ENCODE measurements at places on chromosomes 4 and X. TPM values are rescaled to one million over a fixed set of nuclear protein-coding genes. Genes with fewer than 3 reads are reported as not detected.

- no peak overlapping the region for H3K4me3 ChIP-seq
- DNase-seq = no peak
- no peaks in the 10 kb centered on the region for H3K4me1 ChIP-seq
- H3K27ac ChIP-seq = no peak overlapping the region
- H3K27me3 ChIP-seq = no peaks in the 10 kb centered on the region
Observed at GRCh38 chrX:40237731-40238178, 140.0 kb upstream of the BCOR start.

The ZFP42 gene
- not detected for total RNA-seq

DNA sequence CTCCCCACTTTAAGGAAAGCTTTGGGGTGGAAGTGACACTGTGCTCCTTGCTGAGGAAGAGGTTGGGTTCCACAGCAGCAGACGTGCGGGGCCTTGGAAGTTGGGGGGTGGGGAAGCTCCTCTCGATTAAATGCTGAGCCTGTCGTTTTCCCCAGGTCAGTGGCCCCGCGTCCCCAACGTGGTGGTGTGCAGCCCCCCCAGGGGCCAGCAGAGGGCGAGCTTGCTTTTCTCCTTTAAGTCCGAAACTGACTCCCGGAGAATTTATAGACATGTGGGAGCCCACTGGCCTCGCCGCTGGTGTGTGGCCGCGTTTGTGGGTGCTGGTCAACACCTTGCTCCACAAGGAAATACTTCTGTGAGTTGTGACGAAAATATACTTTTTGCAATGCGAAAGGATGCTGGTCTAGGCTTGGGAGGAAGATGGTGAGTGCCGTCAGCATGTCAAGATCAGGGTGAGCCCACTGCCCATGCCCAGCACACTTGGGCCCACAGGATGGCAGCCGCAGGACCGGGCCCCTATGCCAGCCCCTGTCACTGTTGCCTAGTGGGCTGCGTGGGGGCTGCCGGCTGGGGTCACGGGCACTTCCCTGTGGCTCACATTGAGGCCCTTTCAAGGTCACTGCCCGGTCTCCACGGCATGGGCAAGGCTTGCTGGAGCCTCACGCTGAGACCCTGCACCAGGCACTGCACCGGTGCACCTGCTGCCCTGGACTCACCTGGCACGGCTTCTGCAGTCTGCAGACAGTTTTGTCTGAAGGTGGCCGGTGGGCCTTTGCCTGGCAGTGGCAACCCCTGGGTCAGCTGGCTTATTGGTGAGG lies 9.4 kb downstream of the UVSSA start:
- peaks cover 18% of the 10 kb centered on the region for H3K36me3 ChIP-seq
- no peaks in the 10 kb centered on the region for H3K27me3 ChIP-seq
- H3K4me1 ChIP-seq = peaks cover 20% of the 10 kb centered on the region
- no peak overlapping the region for H3K4me3 ChIP-seq
- no peak overlapping the region for H3K27ac ChIP-seq

GRCh38 chr4:65007841-65008439 lies 598.7 kb upstream of the TECRL start:
- no peak overlapping the region for H3K4me3 ChIP-seq
- H3K27ac ChIP-seq = no peak overlapping the region
- no peaks in the 10 kb centered on the region for H3K27me3 ChIP-seq

DNA sequence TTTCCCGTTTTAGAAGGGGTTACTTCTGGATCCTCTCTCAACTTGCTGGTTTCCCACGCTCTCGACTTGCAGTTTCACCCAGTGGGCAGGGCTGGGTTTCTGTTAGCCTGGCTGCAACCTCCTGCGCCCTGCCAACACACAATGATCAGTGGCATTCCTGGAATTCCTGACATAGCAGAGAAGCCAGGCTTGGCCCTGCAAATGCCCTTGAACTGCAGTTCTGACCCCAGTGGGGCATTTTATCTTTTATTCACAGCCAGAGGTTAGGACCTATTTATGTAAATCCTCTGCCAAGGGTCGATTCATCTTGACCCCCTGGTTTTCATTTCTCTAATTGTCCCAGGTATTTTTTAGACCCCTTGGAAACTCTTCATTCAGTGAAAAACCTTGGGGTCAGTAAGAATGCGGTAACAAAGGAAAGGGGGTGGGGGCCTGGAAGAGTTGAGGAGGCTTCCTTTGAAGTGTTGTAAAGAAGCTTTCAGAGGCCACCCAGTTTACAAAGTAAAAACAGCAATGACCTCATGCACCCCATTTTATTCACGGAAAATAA lies 217.6 kb downstream of the ZNF674 start:
- H3K4me3 ChIP-seq = no peak overlapping the region
- H3K4me1 ChIP-seq = peaks cover 8% of the 10 kb centered on the region
- no peaks in the 10 kb centered on the region for H3K36me3 ChIP-seq
- H3K27me3 ChIP-seq = no peaks in the 10 kb centered on the region

The CLDN22 gene
- total RNA-seq = not detected

DNA sequence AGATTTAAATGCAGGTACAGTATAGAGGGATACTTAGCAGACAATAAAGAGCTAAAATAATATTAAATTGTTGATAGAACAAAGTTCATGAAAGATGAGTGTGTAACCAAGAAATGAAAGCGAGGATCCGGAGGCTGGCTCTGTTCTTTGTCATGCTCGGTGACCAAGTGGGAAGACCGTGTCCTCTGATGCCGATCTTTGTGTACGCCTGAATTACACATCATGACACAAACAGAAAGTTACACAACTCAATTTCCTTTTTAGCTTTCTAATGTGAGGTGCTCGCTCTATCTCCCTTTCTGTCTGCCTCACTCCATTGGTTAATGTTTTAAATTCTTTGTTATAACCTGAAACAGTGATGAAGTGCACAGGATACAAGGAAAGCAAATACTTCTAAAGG lies 114.8 kb upstream of the NEIL3 start:
- no peak for DNase-seq
- no peak overlapping the region for H3K27ac ChIP-seq

The NOX1 gene
- not detected for total RNA-seq

DNA sequence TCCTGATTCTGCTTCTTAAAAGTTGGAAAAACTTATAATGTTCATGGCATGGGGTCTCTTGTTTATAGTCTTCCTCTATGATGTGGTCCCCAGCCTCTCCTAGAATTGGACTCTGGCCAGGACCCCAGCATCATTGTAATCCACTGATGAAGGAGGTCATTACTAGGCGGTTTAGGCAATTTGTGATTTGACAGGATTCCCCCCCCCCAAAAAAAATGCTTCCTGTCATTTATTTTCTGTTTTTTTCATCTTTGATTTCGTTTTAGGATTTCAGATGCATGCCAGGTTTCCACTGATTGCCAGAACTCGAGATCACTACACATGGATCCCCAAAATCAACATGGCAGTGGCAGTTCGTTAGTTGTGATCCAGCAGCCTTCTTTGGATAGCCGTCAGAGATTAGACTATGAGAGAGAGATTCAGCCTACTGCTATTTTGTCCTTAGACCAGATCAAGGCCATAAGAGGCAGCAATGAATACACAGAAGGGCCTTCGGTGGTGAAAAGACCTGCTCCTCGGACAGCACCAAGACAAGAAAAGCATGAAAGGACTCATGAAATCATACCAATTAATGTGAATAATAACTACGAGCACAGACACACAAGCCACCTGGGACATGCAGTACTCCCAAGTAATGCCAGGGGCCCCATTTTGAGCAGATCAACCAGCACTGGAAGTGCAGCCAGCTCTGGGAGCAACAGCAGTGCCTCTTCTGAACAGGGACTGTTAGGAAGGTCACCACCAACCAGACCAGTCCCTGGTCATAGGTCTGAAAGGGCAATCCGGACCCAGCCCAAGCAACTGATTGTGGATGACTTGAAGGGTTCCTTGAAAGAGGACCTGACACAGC lies 4.9 kb downstream of the SPRY1 start:
- no peak for DNase-seq
- peaks cover 19% of the 10 kb centered on the region for H3K36me3 ChIP-seq
- peak overlapping the region; percentile 88 for H3K4me3 ChIP-seq
- H3K27me3 ChIP-seq = no peaks in the 10 kb centered on the region

- H3K27ac ChIP-seq = no peak overlapping the region
- H3K36me3 ChIP-seq = no peaks in the 10 kb centered on the region
- peaks cover 10% of the 10 kb centered on the region for H3K4me1 ChIP-seq
- no peak for DNase-seq
Observed at GRCh38 chrX:74540635-74541249, 73.7 kb downstream of the RLIM start.

- H3K4me3 ChIP-seq = no peak overlapping the region
- peaks cover 7% of the 10 kb centered on the region for H3K4me1 ChIP-seq
- no peak overlapping the region for H3K27ac ChIP-seq
- no peak for DNase-seq
- no peaks in the 10 kb centered on the region for H3K36me3 ChIP-seq
Observed at GRCh38 chrX:20545538-20545937, 278.8 kb upstream of the RPS6KA3 start.

- no peak overlapping the region for H3K4me3 ChIP-seq
- no peak for DNase-seq
- H3K27ac ChIP-seq = no peak overlapping the region
- no peaks in the 10 kb centered on the region for H3K27me3 ChIP-seq
Observed at GRCh38 chr4:174581901-174582300, 59.6 kb upstream of the HPGD start.

The TMSB15A gene
- not detected for total RNA-seq

DNA sequence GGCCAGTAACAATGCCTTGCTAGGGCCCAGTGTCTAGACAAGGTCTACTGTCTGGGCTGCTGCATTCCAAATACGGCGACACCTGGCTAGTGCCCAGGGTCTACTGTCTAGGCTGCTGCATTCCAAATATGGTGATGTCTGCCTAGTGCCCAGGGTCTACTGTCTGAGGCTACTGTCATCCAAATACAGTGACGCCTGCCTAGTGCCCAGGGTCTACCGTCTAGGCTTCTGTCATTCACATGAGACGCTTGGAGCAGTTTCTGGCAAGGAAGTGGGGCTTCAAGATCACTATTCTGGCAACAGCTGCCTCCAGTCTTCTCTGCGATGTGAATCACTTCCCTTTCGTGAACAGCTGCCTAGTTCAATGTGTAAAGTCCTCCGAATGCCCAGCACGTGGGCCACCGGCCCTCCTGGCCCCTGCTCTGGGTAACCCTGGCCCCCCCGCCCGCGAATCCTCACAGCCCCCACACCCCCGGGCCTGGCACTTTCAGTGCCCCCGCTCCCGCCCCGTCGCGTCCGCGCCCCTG lies 12.7 kb downstream of the ACOX3 start:
- H3K4me3 ChIP-seq = peak overlapping the region; percentile 96
- no peaks in the 10 kb centered on the region for H3K27me3 ChIP-seq
- H3K36me3 ChIP-seq = peaks cover 13% of the 10 kb centered on the region
- H3K4me1 ChIP-seq = peaks cover 49% of the 10 kb centered on the region
- DNase-seq = no peak

GRCh38 chr4:52824603-52825459 lies 37.3 kb upstream of the RASL11B start:
- no peaks in the 10 kb centered on the region for H3K27me3 ChIP-seq
- H3K36me3 ChIP-seq = no peaks in the 10 kb centered on the region
- H3K4me1 ChIP-seq = peaks cover 35% of the 10 kb centered on the region
- H3K27ac ChIP-seq = peak overlapping the region; percentile 51

DNA sequence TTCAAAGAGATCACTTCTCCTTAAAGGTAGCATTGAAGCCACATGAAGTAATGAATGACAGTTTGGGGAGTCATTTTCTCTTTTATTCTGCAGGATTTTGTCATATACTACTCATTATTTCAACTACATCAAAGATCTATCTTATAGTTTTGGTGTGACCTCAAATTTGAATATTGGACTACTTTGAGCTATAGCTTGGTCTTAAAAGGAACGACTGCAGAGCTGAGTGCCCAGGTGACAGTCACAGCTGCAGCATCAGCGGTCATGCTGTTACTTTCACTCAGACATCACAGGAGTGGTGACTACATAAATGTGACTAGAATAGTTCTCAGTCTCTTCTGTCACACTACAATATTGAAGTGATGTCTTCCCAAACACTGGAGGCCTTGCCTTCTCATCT lies 10.7 kb upstream of the SPCS3 start:
- H3K36me3 ChIP-seq = no peaks in the 10 kb centered on the region
- H3K4me1 ChIP-seq = no peaks in the 10 kb centered on the region
- no peak overlapping the region for H3K27ac ChIP-seq
- H3K27me3 ChIP-seq = no peaks in the 10 kb centered on the region

The PPBP gene
- not detected for total RNA-seq

GRCh38 chr4:66693694-66694093 lies 851.6 kb downstream of the CENPC start:
- no peak overlapping the region for H3K4me3 ChIP-seq
- H3K27me3 ChIP-seq = no peaks in the 10 kb centered on the region
- H3K36me3 ChIP-seq = no peaks in the 10 kb centered on the region
- H3K4me1 ChIP-seq = no peaks in the 10 kb centered on the region
- H3K27ac ChIP-seq = no peak overlapping the region
- no peak for DNase-seq

- H3K4me1 ChIP-seq = no peaks in the 10 kb centered on the region
- no peaks in the 10 kb centered on the region for H3K27me3 ChIP-seq
- peak; percentile 57 for DNase-seq
- H3K27ac ChIP-seq = no peak overlapping the region
- no peak overlapping the region for H3K4me3 ChIP-seq
Observed at GRCh38 chr4:24209131-24209530, 319.3 kb upstream of the PPARGC1A start.

DNA sequence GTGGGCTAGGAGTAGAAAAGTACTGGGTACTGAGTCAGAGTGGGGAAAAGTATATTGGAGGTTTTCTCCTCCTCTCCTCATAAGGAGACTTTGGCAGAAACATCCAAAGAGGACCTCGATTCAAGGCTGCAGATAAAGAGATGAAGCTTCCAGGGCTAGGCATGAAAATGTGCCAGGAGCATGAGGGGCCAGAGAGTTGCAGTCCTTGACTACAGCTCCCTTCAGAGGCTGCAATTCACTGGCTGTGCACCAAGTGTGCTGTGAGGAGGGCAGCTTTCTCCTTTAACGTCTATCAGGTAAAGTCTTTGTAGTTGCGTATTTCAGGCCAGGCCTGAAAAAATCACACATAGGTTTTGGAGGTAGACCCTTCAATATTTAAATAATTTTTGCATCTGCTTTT lies 174.9 kb upstream of the VEGFC start:
- no peaks in the 10 kb centered on the region for H3K36me3 ChIP-seq
- H3K27ac ChIP-seq = no peak overlapping the region
- H3K4me1 ChIP-seq = no peaks in the 10 kb centered on the region
- H3K4me3 ChIP-seq = no peak overlapping the region

DNA sequence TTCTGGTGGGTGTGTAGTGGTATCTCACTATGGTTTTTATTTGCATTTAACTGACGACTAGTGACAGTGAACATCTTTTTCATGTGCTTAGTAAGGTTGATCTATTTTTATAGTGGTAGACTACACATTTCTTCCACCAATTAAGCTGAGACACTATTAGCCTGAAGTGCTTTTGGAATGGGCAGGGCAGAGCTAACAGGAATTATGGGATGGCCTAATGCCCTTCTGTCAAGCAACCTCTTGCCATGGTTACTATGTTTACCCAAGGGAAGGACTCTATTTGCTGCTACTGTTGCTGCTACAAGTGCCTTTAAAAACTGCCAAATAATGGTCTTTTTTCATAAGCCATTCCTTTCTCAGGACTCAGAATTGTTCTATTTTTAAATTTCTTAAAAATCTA lies 676.7 kb upstream of the ACTRT1 start:
- H3K27me3 ChIP-seq = no peaks in the 10 kb centered on the region
- no peaks in the 10 kb centered on the region for H3K4me1 ChIP-seq
- H3K27ac ChIP-seq = no peak overlapping the region
- H3K36me3 ChIP-seq = no peaks in the 10 kb centered on the region
- no peak overlapping the region for H3K4me3 ChIP-seq
- no peak for DNase-seq

The HPGDS gene
- total RNA-seq = 5.5 TPM

- DNase-seq = no peak
- no peaks in the 10 kb centered on the region for H3K27me3 ChIP-seq
- no peak overlapping the region for H3K4me3 ChIP-seq
Observed at GRCh38 chr4:7333801-7334421, 100.8 kb downstream of the PSAPL1 start.

Data from esophagus muscularis mucosa (tissue), 4 donors.